ENCODE measurements at places on chromosomes 2 and 18.

GRCh38 chr2:200373231-200373630 lies 66.7 kb downstream of the SPATS2L start:
- DNase-seq = no peak

DNA sequence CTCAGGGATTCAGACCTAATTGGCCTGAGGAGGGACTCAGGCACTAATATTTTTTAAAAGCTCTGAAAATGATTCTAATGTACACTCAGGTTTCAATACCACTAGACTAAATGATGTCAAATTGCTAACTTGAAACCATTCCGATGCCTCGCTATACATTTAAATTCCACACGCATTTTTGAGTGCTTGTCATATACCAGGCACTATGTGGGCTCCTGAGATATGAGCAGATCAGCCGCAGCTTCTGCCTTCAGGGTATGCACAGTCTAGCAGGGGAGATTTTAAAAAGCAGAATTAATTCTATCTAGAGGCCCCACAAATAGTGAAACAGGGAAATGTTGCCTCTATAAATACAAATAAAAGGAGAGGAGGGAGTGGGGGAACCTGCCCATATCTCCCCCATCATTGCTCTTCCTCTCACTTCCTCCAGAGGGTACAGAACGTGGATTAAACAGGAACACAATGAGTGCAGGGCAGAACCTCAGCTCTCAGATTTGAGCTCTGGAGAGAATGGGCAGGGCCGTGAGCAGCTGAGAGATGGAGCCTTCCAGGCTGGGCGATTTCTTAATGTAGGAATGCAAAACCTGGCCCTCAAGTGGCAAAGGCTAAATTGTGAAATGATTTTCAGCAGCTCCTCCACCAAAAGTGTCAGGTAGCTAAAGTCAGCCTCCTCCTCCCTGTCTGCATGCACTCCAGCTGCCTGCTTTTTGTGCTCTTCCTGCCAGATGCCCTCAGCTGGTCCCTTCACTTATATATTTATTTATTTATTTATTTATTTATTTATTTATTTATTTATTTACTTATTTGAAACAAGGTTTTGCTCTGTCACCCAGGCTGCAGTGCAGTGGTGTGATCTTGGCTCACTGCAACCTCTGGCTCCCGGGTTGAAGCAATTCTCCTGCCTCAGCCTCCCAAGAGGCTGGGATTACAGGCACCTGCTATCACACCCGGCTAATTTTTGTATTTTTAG lies 24.6 kb upstream of the LBH start:
- no peak for DNase-seq

DNA sequence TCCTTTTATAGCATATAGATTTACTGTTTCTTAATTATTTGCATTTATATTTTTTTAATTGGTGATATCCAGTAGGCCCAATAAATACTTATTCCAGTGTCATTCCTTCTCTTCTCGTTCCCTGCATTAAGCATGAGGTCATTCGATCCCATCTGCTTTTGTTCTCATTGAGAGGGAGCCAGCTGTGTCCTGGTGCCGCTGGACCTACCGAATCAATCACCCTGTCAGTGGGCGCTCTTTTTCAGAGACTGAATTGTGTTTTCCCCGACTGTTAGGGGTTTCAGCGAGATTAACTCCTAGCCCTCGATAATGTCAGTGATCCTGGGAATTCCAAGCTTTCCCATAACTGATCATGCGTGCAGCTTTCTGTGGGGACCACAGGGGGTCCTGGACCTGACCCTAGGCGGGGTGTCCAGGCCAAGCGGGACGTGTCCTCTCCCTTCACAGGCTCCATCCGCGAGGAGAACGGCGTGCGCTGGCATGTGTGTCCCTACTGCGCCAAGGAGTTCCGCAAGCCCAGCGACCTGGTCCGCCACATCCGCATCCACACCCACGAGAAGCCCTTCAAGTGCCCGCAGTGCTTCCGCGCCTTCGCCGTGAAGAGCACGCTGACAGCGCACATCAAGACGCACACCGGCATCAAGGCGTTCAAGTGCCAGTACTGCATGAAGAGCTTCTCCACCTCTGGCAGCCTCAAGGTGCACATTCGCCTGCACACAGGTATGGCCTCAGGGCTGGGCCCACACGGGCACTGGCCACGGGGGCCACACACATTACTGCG lies 72.4 kb downstream of the ZNF236 start:
- no peak for DNase-seq

GRCh38 chr18:59929621-59930295 lies 30.0 kb downstream of the PMAIP1 start:
- no peak for DNase-seq

Measured in stimulated activated CD4-positive, alpha-beta T cell treated with anti-CD3 and anti-CD28 coated beads, TNF-alpha, amount 100 ng/mL, for 1 hour (primary cell).